Stimulated activated CD4-positive, alpha-beta T cell treated with anti-CD3 and anti-CD28 coated beads, Interleukin-12 subunit alpha, Interleukin-12 subunit beta, amount 100 ng/mL, for 48 hours (primary cell): ENCODE measurements at places on chromosomes 3 and 15.

- DNase-seq, result no peak
Observed at GRCh38 chr3:193701953-193702635, 109.1 kb downstream of the OPA1 start.

DNA sequence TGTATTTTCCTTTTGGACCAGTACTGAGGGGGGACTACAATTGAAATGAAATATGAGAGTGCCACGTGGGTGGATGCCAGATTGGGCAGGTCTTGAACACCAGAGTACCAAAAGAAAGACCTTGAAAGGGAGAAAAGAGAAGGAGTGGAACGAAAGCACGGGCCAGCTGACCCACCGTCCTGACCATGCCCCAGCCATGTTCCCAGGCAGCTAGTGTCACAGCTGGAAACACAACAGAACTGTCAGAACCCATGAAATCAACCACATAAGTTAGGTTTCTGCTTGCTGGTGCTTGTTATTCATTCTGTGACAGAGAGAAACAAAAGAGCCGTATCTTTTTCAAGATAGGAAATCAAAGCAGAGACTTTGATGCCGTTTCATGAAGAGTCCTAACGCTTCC, 268.8 kb downstream of the MEX3B start:
- no peak for DNase-seq

DNA sequence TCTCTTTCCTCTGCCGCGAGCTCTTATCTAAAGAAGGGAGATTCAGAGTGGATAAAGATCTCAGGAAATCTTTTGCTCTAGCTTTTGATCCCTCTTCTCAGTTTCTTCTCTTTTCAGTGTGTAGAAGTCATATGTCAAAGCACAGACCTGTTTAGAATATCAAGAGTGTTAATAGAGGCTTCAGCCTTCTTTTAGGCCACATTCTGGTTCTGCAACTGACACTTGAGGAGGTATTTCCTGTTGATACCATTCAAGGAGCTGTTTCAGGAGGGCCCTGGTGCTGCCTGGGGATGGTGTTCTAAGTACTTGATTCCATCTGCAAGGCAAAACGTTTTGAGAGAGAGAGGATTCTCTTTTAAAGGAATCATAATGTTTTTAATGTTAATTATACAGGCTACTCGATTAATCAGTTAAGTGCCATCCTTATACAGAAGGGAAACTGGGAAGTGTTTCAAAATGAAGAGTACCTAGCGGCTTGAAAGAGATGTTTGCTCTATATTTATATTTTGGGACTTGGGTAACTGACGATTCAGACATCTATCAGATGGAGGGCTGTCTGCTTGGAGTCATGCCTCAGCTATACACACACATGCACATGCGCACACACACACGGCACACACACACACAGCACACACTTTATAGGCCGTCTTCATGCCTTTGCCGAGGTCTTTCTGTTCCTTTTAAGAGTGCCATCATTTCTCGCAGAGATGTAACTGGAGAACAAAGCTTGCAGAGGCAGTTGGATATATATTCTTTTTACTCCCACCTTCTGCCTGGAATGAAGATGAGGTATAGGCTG, 313.9 kb downstream of the PTPRG start:
- DNase-seq, result no peak

DNA sequence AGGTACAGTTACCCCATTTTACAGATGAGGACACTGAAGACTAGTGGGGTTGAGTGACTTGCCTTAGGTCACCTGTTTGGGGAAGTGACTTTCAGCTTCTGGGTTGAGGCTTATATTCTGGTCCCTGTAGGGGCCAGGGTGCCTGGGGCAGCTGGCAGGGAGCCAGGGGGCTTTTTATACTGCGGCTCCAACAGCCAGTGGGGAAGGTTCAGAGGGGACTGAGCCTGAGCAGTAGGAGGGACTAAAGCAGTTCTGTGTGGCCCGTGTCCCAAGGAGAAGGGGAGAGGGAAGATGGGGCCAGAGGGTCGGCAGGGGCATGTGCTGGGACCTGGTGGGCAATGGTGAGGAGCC, 37.7 kb downstream of the SLC6A6 start:
- no peak for DNase-seq

DNA sequence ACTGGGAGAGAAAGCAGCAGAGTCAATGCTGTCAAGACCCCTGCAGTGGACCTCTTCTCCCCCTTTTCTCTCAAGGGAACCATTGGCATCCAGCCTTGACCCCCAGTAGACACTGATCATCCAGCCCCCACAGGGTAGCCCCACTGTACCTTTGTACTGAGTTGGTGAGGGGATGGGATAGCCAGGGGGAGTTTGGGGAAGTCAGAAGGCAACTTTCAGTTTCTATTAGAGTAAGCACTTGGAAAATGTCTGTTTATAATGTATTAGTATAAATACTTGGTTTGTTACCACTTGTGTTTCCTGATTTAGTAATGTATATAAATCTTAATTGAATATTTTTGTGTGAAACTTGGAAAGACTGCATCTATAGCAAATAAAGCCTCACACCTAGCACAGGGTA, 25.0 kb downstream of the DAG1 start:
- DNase-seq, result no peak
